ENCODE measurements at places on chromosomes 6 and 20.

GRCh38 chr20:14446446-14446845 lies 109.0 kb upstream of the FLRT3 start:
- no peak for DNase-seq

- DNase-seq: no peak
Observed at GRCh38 chr20:57049296-57049695, 217.1 kb downstream of the BMP7 start.

DNA sequence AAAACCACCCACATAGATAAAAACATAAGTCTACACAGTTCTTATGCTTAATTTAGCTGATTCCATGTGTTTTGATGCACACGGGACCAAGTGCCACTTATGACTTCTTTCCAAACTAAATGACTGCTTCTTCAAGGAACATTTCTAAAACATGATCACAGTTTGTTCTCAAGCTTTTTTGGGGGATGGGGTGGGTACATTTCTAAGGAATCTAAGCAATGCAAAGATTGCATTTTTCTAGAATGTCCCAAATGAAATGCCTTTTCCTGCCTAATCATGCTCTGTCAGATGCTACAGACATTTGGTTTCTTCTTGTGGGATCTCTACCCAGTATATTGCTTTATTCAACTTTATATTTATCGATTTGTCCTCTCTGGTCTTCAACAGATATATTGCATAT lies 496.8 kb upstream of the JAG1 start:
- no peak for DNase-seq

- no peak for DNase-seq
Observed at GRCh38 chr6:12339808-12340487, 49.8 kb downstream of the EDN1 start.

- DNase-seq: no peak
Observed at GRCh38 chr6:134081506-134081905, 29.1 kb upstream of the SLC2A12 start.

DNA sequence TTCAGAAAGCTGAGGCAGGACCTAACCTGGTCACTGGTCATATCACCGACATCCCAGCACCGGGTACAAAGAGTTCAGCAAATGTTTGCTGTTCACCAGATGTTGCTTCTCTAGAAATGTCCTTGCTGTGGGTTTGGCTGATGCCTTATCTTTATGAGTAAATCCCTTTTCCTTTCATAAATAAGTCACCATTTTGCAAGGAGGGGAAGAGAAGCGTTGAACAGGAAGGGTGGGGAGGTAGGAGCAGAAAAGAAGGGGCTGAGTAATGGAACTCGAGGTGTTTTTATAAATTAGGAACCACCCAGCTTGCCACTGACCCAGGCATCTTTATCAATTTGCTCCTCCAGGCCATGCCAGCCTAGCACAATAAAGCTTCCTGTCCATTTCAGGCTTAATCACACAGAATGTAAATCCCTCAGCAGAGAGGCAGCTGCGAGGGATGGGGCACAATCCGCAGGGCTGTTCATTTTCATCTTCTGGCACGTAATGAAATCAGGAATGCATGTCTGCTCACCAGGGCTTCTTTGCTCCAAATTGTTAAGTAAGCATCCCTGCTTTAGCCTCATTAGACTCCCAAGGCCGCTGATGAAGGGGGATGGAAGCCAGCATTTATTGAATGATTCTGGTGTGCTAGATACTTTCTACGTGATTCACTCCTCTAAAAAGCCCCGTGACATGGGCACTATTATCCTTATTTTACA lies 371.9 kb upstream of the CHD6 start:
- DNase-seq: no peak

DNA sequence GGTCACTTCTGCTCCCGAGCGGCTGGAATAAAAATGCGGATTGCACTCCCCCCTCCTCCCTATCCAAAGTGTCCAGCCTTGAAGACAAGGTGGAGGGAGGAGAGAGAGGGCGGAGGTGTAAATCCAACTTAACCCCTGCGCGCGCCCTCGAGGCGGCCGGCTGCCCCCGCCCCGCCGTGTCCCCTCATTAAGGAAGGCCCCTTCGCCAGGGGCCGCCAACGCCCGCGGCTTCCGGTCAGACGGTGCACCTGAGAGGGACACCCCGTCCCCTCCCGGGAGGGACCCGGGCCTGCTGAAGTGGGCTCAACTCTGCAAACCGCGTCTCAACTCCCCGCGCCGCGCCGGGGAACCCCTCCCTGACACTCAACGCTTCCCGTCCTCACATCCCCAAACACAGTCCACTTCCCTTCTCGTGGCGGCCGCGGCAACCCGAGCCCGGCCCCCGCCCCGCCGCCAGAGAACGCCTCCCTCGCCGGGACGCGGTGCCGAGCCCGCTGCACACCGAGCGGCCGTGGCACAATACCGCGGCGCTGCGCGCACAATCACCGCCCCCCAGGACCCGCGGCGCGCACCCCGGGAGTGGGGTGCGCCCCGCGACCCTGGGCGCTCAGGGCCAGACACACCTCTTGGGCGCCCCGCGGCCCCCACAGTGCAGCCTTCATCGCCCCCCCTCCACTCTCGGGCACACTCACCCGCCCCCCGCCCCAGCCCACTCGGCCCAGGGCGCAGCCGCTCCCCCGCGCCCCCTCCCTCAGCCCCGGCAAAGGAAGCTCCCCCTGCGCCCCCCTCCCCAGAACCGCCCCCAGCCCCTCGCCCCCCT lies 102.5 kb downstream of the NOL4L start:
- DNase-seq: no peak

DNA sequence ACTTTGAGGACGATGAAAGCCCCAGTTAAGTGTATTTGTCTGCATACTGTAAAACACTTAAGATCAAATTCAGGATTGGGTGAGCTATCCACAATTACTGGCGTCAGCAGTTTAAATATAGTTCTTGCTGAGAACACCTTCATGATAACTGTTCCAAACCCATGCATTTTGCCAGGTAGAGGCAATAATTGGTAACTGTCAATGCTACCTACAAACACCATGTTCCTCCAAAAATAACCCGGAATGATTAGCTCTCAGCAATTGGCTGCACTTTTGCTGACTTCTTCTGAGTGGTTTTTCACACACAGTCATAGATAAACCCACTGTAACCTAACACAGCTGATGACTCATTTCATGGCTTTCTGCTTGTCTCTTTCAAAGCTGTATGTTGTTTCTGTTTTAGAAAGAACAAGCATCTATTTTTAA lies 1358.6 kb upstream of the GJE1 start:
- no peak for DNase-seq

- DNase-seq: no peak
Observed at GRCh38 chr6:135008072-135008940, 46.3 kb downstream of the HBS1L start.

DNA sequence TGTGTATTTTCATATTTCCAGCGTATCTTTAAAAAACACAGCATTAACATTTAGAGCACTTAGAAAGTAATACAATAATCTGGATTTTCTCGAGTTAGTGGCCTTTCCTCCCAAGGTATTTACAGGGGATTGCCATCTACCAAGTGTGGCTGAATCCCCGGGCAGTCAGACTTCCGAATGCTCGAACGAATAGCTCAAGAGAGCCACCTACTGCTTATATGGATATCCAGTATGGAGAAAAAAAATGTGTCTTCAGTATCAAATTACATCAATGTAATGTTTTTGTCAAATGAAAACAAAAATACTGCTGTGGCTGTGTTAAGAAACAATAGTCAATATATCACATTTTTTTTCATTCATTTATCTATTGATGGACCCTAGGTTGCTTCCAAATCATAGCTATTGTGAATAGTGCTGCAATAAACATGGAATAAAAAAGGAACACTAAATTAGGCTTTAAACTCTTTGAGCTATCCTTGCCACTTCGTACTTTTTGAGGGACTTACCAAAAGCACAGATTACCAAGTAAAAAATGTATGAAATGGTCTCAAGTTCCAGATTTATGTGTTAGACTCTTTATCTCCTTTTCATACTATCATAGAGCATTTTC lies 654.5 kb upstream of the PTCHD4 start:
- DNase-seq: no peak

DNA sequence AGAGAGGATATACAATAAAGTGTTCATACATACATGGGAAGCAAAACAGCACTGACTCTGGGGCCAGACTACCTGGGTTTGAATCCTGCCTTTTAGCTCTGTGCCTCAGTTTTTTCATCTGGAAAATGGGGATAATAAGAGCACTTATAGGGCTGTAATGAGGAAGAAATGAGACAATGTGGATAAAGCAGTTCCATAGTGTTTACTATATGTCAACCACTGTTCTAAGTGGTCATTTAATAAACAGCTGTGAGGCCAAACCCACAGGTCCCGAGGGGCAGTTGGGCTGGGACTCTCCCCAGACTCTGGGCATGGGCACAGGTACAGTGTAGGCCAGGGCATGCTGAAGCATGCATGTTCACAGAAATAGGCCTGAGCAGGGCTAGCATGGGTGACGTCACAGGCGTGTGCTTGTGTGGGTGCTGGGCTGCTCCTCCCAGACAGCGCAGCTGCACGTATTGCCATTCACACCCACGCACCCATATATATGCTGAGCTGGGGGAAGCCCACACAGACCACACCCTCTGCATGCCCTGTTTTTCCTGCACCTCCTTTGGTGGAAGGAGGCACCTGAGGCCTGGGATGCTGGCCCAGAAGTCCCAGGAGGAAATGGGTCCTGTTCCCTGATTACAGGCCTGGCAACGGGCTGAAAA lies 3.5 kb upstream of the PLCG1 start:
- no peak for DNase-seq

DNA sequence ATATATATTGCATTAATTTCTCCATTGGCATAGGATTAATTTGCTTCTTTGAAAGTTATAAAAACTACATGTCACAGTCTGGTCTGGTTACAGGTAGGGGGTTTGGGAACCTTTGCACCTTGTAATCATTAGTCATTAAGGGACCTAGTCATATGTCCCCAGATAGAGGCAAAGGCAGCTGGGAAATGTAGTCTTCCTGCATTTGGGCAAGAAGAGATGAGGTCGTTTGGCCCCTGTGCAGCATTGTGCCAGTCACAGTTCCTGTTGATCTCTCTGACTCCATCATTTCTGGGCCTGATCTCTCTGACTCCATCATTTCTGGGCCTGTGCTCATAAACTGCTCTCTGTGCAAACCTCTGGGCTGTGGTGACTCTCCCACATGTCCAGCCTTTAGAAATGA lies 73.2 kb downstream of the BCKDHB start:
- DNase-seq: no peak

DNA sequence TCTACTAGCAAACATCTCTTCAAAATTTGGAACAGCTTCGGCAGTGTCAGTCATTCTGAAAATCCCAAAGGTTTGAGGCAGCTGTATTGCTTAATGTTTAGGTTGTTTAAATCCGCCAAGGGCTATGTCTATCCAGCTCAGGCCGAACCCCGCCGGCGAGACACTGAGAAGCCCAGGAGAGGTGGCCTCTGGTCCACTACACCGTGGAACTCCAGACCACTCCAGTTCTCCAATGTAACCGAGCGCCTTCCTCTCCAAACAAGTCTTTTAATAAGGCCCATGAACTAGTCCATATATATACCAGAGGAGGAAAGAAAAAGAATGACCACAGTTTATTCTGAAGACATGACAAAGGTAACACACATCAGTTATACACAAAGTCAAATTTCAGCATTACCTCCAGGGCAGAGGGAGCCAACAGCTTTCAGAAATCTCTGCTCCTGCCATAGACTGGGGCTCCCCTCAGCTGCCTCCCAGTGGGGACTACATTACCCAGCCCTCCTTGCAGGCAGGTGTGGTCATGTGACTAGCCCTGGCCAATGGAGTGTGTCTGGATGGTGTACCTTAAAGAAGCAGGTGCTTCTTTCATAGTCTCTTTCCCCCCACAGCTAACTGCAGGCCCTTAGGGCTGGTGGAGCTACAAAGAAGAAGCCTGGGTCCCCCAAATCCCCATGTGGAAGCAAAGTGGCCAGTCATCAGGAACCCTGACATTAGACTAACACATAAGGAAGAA lies at the start of gene RAMACL:
RAMACL (minus strand) TSS at position 255 of the 733 bp plus-strand sequence; CDS start at position 54, 201 bp downstream.
- no peak for DNase-seq

- DNase-seq: no peak
Observed at GRCh38 chr6:133816171-133816570, 72.7 kb upstream of the TCF21 start.

- DNase-seq: no peak
Observed at GRCh38 chr6:155943635-155944034, 488.0 kb upstream of the NOX3 start.

- DNase-seq: no peak
Observed at GRCh38 chr6:47964969-47965368, 146.0 kb downstream of the PTCHD4 start.

DNA sequence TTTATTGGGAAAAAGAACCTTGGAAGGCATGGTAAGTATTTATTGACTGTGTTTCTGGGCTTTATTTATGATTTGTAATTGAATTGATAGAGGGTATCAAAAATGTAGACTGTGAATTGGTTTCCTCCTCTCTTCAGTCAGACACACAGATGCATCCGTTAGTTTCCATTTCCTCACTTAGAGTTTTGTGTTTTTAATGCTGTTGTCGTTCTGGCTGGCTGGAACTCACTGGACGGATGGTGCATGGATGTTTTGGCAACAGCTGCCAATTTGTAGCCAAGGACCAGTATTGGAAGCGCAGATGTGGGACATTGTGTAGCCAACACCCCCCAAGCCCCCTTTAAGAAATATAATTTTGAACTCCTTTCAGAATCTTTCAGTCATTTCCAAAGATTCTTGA lies 134.5 kb downstream of the JARID2 start:
- DNase-seq: no peak

DNA sequence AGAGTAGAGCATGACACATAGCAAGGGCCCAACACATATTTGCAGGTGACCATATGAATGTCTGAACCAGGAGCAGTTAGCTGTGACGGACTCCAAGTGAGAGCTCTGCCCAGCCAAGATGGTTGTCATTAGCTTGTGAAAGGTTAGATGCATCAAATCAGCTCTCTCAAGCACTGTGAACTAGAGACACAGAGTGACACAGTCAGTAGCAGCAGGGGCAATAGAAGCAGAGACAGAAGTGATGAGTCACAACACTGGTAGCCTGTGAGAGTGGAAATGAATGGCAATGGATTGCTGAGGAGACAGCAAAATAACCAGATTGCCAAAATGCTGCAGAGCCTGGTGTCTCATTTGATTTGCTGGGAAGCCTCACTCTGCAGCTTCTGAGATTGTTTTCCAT lies 558.9 kb downstream of the PKHD1 start:
- no peak for DNase-seq

- DNase-seq: no peak
Observed at GRCh38 chr6:42740725-42741124, 5.2 kb downstream of the TBCC start.

DNA sequence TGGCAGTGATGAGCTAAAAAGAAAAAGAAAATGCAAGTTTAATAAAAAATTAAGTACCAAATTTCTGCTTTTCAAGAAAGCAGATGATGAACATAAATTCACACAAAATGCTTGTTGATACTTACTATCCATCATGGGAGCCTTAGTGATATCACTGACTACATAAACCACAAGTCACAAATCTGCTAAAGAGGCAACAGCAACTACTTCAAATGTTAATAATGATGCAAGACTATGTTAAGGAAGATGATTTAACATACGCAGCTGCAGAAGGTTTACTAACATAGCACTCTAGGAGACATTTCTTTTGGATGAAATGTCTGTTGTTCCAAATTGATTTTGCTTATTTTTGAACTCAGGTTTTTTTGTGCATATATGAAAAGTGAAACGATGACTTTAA lies 18.6 kb downstream of the FYN start:
- no peak for DNase-seq
